Activated naive CD4-positive, alpha-beta T cell treated with anti-CD3 and anti-CD28 coated beads, Interleukin-2, amount 50 U/mL, for 72 hours (primary cell): ENCODE measurements at places on chromosomes 6 and 20.

DNA sequence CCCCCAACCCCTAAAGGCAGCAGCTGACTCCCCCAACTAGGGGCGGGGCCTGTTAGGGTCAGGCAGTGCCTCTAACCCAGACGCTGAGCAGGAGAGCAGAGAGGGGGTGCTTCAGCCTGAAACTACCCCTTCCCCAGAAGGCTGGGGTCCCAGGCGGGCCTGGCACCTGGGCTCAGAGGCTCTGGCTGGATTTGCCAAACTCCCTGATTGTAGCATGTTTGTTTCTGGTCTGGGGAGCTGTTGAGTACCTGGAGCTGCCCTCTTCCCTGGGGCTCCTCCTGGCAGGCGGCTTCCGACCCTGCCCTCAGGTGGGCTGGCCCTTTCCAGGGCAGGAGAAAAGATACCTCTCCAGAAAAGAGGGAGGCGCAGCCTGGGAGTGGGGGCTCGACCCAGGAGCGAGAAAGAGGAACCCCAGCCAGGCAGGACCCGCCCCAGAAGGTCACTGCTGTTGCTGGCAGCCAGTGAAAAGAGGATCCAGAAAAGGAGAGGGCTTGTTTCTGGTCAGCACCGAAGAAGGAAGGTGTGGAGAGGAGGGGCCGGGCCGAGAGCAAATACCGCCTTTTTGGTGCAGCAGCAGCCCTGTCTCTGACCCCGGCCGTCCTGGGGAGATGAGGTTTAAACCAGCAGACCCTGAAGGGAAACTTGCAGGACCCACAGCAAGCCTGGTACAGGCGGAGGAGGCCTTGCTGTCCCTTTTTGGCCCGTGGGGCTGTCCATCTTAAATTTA lies 810 bp upstream of the ABHD16B start:
- DNase-seq = no peak

DNA sequence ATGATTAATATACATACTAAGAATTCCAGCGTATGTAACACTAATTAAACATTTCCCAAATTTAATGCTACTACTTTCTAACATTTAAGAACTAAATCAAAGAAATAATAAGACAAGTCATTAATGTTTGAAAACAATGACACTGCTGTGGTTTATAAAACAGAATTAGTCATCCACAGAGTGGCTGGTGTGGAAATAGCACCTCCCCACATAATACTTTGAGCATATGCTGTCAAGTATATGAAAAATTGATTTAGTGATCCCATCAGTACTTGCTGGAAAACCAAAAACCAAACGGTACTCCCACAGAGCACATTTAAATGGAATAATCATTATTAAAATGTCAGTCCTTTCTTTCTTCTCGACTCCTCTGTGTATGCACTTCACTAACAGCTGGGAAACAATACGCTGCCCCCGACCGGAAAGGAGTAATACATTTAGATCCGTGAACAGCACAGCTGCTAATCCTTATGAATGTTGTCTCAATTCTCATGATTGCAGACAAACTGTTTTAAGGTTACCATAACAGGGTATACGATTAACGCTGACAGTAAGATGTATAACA lies 78.4 kb downstream of the PREP start:
- no peak for DNase-seq

- DNase-seq = no peak
Observed at GRCh38 chr6:2792330-2793110, 27.3 kb downstream of the WRNIP1 start.

GRCh38 chr6:22300273-22300998 lies 3.6 kb upstream of the PRL start:
- DNase-seq = no peak

DNA sequence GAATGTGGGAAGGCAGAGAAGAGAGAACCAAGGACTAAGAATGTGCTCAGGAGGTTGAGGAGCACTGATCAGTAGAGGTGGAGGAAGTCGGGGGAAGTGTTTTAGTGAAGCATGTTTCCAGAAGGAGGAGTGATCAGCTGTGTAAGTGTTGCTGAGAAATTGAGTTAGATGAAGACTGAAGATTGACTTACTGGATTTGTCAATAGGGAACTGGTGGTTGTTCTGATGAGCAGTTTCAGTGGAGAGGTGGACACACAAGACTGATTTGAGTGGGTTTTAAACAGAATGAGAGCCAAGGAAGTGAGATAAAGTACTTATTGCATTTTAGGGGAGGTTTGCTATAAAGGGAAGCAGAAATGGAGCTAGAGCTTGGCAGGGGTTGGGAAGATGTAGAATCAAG lies 182.6 kb downstream of the CDKAL1 start:
- no peak for DNase-seq

DNA sequence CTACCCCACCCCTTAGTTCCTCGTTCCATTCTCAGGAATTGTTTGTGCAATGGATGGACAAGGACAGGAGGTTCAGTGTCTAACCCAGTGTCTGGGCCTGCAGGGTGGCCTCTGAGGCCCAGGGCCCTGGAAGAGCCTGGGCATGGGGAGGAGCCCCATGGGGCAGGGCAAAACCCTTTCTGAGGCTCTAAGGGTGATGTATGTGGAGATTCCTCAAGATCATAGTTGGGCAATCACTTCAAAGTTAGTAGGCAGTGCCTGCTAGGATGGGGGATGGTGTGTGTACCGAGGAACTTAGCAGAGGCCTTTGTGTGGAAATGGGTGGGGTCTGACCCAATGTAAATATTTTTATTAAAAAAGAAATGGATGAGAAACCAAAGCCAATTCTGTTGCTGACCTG lies 6.7 kb upstream of the C2 start:
- no peak for DNase-seq

DNA sequence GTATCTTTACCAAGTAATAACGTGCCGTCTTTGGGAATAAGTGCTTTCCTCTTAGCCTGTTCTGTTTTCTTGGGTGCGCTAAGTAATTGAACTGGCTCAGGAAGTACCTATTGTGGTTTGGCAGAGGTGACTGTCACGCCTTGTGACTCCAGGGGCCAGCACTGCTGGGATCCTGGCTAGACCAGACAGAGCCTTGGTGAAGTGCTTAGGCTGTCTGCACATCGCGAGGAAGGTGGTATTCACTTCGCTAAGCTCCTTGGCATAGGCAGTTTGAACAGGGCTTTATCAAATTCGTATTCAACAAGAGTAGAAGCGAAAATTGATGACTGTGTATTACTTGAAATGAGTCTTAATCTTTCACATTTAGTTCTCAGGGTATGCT lies 17.6 kb downstream of the PRDM1 start:
- DNase-seq = no peak

- no peak for DNase-seq
Observed at GRCh38 chr6:164690241-164690640, 619.2 kb downstream of the C6orf118 start.

- DNase-seq = no peak
Observed at GRCh38 chr20:44182135-44182765, 4.7 kb downstream of the JPH2 start.

DNA sequence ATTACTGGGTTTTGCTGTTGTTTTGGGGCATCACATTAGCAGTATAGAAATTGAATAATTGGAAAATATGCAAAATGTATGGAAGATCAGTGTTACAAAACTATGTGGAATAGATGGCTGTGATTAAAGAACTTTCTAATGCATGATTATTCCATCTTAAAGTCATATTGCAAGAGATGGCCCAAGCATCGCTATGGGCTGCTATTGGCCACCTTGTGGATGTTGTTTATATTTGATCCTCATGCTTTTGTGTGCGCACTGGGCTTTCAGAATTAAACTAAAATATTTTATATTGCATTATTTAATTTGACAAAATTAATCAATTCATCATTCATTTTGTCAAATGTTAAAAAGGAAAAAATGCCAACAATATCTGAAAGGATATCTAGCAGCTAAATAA lies 16.1 kb upstream of the HMGN3 start:
- DNase-seq = no peak

DNA sequence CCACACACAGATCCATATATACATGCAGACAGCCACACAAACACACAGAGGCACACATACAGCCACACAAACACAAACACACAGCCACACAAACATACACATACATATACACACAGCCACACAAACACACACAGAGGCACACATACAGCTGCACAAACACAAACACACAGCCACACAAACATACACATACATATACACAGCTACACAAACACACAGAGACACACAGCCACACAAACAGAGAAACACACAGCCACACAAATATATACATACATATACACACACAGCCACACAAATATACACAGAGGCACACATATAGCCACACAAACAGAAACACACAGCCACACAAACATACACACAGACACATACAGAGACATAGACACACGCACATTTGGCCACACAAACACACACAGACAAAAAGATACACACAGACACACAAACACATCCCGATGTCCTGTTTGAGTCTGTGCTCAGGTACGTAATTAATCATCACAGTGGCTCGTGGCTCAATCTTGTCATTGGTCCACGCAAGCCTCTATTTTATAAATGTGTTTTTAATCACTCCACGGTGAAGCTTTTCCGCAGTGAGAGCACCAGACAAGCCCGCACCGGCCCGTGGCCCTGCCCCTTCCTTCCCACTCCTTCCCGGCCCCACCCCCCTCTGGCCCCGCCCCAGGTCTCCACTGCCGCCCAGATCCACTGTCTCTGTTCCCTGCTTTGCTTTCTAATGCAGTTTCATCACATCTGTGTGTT lies 135.3 kb downstream of the CDH4 start:
- DNase-seq = no peak

DNA sequence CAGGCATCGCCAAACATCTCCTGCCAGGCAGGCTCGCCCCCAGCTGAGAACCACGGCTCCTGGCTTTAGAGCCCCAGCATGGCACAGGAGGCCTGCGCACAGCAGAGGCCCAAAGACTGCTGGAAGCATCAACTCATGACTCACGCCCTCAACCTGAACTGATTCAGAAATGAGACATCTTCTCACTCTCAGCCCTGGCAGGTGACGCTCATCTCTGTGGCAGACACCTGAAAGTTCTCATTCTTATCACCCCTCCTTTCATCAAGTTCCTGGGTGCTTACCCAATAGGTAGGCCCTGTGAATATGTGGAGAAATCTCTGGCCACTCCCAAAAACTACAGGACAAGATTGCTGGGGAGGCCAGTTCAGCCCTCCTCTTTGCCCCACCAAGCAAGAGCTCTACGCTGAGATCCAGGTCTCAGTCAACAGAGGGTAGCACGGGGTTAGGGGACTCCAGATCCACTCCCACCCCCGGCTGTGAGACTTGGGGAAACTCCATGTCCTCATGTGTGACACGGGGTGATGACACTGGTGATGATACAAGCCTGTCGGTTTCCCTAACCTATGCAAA lies 11.3 kb downstream of the NFATC2 start:
- DNase-seq = peak; percentile 73

- DNase-seq = no peak
Observed at GRCh38 chr20:38875175-38875993, 50.8 kb upstream of the FAM83D start.

- no peak for DNase-seq
Observed at GRCh38 chr6:133972388-133972787, 19.4 kb downstream of the TBPL1 start.

DNA sequence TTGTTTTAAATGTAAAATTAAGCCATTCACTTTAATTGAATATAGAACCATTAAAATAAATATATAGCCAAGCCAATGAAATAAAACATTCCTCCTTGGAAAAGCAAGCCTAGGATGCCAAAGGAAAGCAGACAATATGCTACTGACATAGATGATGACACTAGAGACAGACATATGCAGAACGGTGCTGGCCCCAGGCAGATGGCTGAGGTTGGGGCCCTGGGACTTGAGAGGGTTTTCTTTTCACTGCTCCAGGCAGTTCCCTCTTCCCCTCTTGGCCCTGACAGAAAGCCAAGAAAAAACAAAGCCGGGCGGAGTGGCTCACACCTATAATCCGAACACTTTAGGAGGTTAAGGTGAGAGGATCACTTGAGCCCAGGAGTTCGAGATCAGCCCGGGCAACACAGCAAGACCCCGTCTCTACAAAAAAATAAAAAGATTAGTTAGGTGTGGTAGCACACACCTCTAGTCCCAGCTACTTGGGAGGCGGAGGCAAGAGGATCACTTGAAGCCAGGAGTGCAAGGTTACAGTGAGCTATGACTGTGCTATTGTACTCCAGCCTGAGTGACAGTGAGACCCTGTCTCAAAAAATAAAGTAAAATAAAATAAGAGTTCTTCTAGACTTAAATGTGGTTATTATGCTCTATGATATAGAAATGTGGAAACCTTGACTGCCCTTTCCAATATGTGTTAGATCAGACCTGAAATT lies 31.2 kb downstream of the FASTKD5 start:
- no peak for DNase-seq

GRCh38 chr20:63309261-63310071 lies 16.5 kb downstream of the COL20A1 start:
- DNase-seq = no peak

DNA sequence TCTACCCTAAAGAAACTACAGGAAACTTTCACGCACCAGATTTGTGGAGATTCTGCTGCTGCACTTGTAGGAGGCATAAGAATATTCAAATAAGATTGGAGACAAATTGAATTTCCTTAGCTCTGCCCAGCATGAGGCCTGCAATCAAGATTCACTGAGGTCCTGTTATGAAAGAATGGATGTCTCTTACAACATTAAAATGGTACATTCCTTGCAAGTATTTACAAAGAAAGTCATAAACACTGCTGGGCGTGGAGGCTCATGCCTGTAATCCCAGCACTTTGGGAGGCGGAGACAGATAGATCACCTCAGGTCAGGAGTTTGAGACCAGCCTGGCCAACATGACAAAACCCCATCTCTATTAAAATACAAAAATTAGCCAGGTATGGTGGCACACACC lies 74.0 kb upstream of the MAP3K4 start:
- DNase-seq = no peak

DNA sequence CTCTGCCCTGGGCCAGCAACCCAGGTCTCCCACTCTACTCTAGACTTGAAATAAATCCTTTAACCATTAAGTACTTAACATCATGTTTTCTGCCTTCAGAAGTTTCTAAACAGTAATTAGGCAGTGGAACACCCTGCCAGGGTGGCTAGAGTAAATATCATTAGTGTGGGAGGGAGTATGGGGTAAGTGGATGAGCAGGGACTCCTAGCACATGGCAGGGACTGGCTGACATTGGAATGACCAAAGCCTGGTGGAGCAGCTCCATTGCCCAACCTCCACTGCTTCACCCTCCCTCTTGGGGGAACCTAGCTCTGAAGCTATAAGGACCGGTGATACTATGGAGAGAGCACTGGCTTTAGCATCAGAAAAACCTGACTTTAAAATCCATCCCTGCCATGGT lies 167.1 kb downstream of the MAFB start:
- DNase-seq = no peak

DNA sequence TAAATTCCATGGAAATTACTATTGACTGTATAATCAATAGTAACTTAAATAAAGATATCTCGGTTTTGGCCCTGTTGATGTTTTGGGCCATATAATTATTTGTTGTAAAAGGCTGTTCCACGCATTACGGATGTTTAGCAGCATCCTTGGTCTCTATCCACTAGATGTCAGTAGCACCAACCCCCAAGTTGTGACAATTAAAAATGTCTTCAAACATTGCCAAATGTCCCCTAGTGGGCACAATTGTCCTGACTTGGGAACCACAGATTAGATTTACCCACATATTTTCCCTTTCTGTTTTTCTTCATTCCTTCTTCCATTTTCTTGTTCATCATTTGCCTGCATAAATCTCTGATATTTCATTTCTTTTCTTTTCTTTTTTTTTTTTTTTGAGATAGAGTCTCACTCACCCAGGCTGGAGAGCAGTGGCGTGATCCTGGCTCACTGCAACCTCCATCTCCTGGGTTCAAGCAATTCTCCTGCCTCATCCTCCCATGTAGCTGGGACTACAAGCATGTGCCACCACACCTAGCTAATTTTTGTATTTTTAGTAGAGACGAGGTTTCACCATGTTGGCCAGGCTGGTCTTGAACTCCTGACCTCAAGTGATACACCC lies 13.6 kb upstream of the WFDC8 start:
- DNase-seq = peak; percentile 31
